ENCODE measurements at places on chromosomes 2 and 18.
A peak's percentile ranks its signal among the peaks of the same experiment; 100 is the strongest.

DNA sequence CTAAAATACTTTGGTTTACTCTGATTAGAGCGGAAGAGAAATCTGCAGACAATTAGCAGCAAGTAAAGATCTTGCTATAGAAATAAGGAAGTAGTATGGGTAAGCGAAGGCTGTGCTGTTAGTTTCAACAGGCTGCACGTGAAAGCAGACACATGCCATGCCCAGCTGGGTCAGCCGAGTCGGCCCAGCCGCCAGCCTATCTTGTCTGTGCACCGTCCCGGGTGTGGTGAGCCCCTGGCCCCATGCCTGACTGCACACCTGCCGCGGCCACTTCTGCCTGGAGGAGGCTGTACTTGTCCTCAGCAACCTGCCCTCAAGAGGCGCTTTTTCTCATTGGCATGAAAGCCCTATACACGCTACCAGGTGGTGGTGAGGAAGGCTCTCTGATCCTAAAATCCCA, 185.5 kb downstream of the SEPTIN10 start:
- H3K36me3 ChIP-seq: peaks cover 9% of the 10 kb centered on the region
- no peak overlapping the region for H3K4me3 ChIP-seq

DNA sequence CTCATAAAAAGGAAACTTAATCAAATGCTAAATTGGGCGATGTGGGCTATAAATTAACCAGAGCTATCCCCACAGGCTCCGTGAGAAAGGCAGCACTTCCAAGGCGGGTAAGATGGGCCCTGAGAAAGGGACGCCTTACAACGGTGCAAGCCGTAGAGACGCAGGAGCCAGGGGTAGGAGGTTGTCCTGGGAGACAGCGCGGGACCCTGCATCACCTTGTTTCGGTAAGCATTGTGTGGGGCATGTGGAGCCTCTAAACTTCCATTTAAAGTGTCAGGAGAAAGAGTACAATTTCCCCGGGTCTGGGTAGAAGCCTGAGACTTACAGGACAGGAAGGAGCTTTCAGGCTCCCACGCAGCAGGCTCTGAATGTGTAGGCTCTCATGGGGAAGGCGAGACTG, 1.2 kb upstream of the PER2 start:
- no peaks in the 10 kb centered on the region for H3K36me3 ChIP-seq
- H3K27me3 ChIP-seq: no peaks in the 10 kb centered on the region

- H3K4me1 ChIP-seq: peaks cover 56% of the 10 kb centered on the region
- no peaks in the 10 kb centered on the region for H3K36me3 ChIP-seq
- DNase-seq: no peak
- H3K27me3 ChIP-seq: no peaks in the 10 kb centered on the region
- peak within 1 kb of the TSS; percentile 85 for H3K4me3 ChIP-seq
- peak within 1 kb of the TSS; percentile 98 for H3K27ac ChIP-seq
Observed at GRCh38 chr2:85753525-85754312, at the start of gene ATOH8. ATOH8 (plus strand) TSS chr2:85753991; CDS start chr2:85754190, 199 bp downstream.

GRCh38 chr2:16487686-16488085, 177.9 kb downstream of the CYRIA start:
- H3K27me3 ChIP-seq: no peaks in the 10 kb centered on the region
- no peaks in the 10 kb centered on the region for H3K36me3 ChIP-seq
- H3K4me3 ChIP-seq: no peak overlapping the region
- H3K4me1 ChIP-seq: no peaks in the 10 kb centered on the region
- no peak overlapping the region for H3K27ac ChIP-seq

- no peak overlapping the region for H3K4me3 ChIP-seq
- no peak for DNase-seq
- H3K27me3 ChIP-seq: no peaks in the 10 kb centered on the region
- no peaks in the 10 kb centered on the region for H3K36me3 ChIP-seq
- no peaks in the 10 kb centered on the region for H3K4me1 ChIP-seq
Observed at GRCh38 chr2:680496-680895, 3.3 kb upstream of the TMEM18 start.
